A549 treated with GW870086 at 1 μM for 4 hours (cell line): ENCODE measurements at places on chromosomes 1 and 21. TPM values are rescaled to one million over a fixed set of nuclear protein-coding genes. Genes with fewer than 3 reads are reported as not detected.

Gene TRIM17
- total RNA-seq = not detected in 5 replicates

Gene ZFP69B
- total RNA-seq = 1.2 to 1.9 TPM (median 1.7 TPM) in 5 replicates

Gene MARK1
- total RNA-seq = 0.05 to 0.16 TPM (median 0.11 TPM) in 5 replicates

Gene ASCL5
- total RNA-seq = 0.09 to 0.23 TPM (median 0.10 TPM) in 4 of 5 replicates, not detected in the other

Gene FTCD
- 0.09 TPM in 1 of 5 replicates, not detected in the others for total RNA-seq

Gene RAB42
- total RNA-seq = 2.7 to 4.0 TPM (median 3.2 TPM) in 5 replicates

Gene OLIG2
- total RNA-seq = not detected in 5 replicates

Gene DNAI4
- 0.29 to 3.0 TPM (median 0.88 TPM) in 5 replicates for total RNA-seq

Gene MXRA8
- total RNA-seq = 0.11 to 0.62 TPM (median 0.56 TPM) in 4 of 5 replicates, not detected in the other

Gene SNAPIN
- total RNA-seq = 55.9 to 63.8 TPM (median 59.8 TPM) in 5 replicates

Gene CNKSR1
- 0.20 to 0.50 TPM (median 0.32 TPM) in 5 replicates for total RNA-seq

Gene HES2
- 3.3 to 7.2 TPM (median 6.0 TPM) in 5 replicates for total RNA-seq

Gene ADGRL2
- total RNA-seq = 7.4 to 10.5 TPM (median 9.0 TPM) in 5 replicates

Gene CAPZB
- total RNA-seq = 226 to 247 TPM (median 237 TPM) in 5 replicates

Gene TRAF3IP3
- total RNA-seq = not detected in 5 replicates

Gene TNNI3K
- total RNA-seq = 0.47 TPM in 1 of 5 replicates, not detected in the others

Gene GUCA2A
- total RNA-seq = not detected in 5 replicates

Gene LIPI
- total RNA-seq = not detected in 5 replicates

Gene DNASE2B
- not detected in 5 replicates for total RNA-seq

Gene PGLYRP3
- not detected in 5 replicates for total RNA-seq

Gene C2CD4D
- total RNA-seq = 0.07 TPM in 1 of 5 replicates, not detected in the others

Gene BSDC1
- 17.8 to 20.3 TPM (median 19.8 TPM) in 5 replicates for total RNA-seq

Gene RHOU
- total RNA-seq = 4.5 to 7.1 TPM (median 6.4 TPM) in 5 replicates

Gene ADAM30
- not detected in 5 replicates for total RNA-seq

Gene TXNIP
- 0.23 to 0.39 TPM (median 0.32 TPM) in 5 replicates for total RNA-seq

Gene FAM167B
- total RNA-seq = 0.32 to 0.75 TPM (median 0.38 TPM) in 5 replicates

Gene HENMT1
- 4.1 to 4.8 TPM (median 4.3 TPM) in 5 replicates for total RNA-seq

Gene LCE2B
- total RNA-seq = not detected in 5 replicates

Gene DDR2
- total RNA-seq = 0.38 to 0.59 TPM (median 0.46 TPM) in 5 replicates

Gene PRAMEF25
- total RNA-seq = not detected in 5 replicates

Gene ADAMTSL4
- 3.1 to 7.2 TPM (median 5.2 TPM) in 5 replicates for total RNA-seq

Gene TMIGD3
- total RNA-seq = not detected in 5 replicates

Gene LRRC53
- not detected in 5 replicates for total RNA-seq

Gene COA7
- total RNA-seq = 17.4 to 22.7 TPM (median 22.2 TPM) in 5 replicates

Gene PTPRF
- total RNA-seq = 79.0 to 101 TPM (median 91.8 TPM) in 5 replicates

Gene CHI3L2
- total RNA-seq = 0.42 to 0.79 TPM (median 0.54 TPM) in 4 of 5 replicates, not detected in the other

Gene TAL1
- total RNA-seq = not detected in 5 replicates

Gene AADACL3
- not detected in 5 replicates for total RNA-seq

Gene LEPROT
- total RNA-seq = 37.3 to 48.8 TPM (median 42.4 TPM) in 5 replicates

Gene BRINP2
- total RNA-seq = 0.10 to 0.54 TPM (median 0.15 TPM) in 5 replicates

Gene SORT1
- 3.3 to 4.6 TPM (median 4.0 TPM) in 5 replicates for total RNA-seq

Gene CASZ1
- 1.1 to 1.7 TPM (median 1.5 TPM) in 5 replicates for total RNA-seq

Gene YRDC
- total RNA-seq = 11.7 to 19.1 TPM (median 17.7 TPM) in 5 replicates

Gene EMC1
- 29.4 to 36.1 TPM (median 32.8 TPM) in 5 replicates for total RNA-seq

Gene APCS
- total RNA-seq = not detected in 5 replicates

Gene FALEC
- 0.32 TPM in 1 of 5 replicates, not detected in the others for total RNA-seq

Gene GSTM4
- total RNA-seq = 7.6 to 9.8 TPM (median 8.7 TPM) in 5 replicates

Gene WNT3A
- total RNA-seq = not detected in 5 replicates

Gene FMOD
- total RNA-seq = 0.23 TPM in 2 of 5 replicates, not detected in the others

Gene CLK2
- total RNA-seq = 21.2 to 25.1 TPM (median 23.8 TPM) in 5 replicates

Gene CATSPERE
- total RNA-seq = 0.05 to 0.15 TPM (median 0.12 TPM) in 3 of 5 replicates, not detected in the others

Gene RPTN
- total RNA-seq = not detected in 5 replicates

Gene ADIPOR1
- 55.3 to 64.2 TPM (median 62.8 TPM) in 5 replicates for total RNA-seq
